ENCODE measurements at places on chromosomes 3 and 15.

DNA sequence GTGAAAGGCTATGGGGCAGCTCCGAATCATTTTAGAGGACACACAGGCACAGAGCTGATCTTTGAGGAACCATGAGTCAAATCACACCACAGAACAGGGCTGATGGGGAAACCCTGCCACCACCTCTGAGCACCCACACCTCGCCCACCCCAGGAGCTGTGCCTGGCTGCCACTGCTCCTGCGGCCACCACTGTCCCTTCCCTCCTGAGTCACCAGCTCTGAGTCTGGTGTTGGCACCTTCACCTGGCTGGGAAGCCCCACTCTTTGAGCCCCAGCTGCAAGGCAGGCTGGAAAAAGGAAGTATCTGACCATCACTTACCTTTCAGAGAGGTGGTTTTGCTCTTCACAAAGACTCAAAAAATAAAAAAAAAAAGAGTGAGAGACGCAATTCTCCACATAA, 63.6 kb upstream of the MEF2A start:
- DNase-seq = no peak

- no peak for DNase-seq
Measured at GRCh38 chr3:187619461-187619860, 50.7 kb downstream of the SST start.

GRCh38 chr3:105802118-105802706, 66.6 kb downstream of the CBLB start:
- no peak for DNase-seq

GRCh38 chr15:69021895-69022294, 7.4 kb downstream of the NOX5 start:
- no peak for DNase-seq

DNA sequence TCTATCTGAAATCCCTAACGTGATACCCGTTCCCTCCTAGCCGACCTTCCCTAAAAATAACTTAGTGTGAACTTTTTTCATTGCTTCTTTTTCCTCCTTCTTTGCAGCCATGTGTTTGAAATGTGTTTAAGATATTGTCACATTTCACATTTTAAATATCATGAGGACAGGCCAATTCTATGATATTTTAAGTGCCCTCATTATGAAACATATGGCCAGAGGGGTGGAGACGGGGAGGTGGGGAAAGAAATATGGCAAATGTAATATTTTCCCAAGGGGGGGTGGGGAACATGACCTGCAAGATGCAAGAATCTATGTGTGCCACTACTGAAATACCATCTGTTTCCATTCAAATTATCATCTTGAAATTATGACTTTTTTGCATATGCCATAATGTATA, 1039.2 kb downstream of the AGBL1 start:
- DNase-seq = no peak
